ENCODE measurements at places on chromosomes 7 and 10.

- DNase-seq, result peak; percentile 55
Measured at GRCh38 chr7:157502701-157503111, 165.9 kb downstream of the DNAJB6 start.

DNA sequence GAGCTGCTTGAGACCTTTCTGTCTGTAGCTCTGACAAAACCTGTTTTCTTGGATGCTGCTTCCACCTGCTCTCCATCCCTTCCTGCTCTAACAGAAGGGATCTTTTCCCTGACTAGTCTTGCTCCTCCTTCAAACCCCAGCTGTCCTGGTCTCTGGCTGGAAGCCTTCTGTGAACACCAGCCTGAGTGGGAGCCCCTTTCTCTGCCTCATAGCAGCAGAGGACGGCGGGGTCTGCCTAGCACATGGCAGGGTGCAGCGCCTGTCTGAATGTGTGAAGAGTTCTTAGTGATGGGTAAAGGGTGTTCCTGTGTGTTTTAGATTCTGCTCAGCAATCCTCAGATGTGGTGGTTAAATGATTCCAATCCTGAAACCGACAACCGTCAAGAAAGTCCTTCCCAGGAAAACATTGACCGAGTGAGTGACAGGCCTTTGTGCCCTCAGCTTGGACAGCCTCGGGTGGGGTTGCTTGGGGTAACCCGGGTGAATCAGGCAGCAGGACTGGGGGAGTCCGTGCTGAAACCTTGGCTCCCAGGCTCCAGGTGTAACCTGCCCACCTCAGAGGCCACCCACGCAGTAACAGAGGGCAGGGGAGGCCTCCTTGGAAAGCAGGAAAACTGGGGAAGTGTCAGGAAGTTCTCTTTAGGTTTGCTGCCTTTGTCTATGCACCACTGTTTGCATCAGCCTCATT, 34.1 kb downstream of the NUB1 start:
- no peak for DNase-seq

- DNase-seq, result no peak
Measured at GRCh38 chr7:4631380-4632179, 50.5 kb upstream of the FOXK1 start.

GRCh38 chr7:28708033-28708951, 249.8 kb downstream of the TRIL start:
- DNase-seq, result no peak

- DNase-seq, result no peak
Measured at GRCh38 chr10:90193240-90193985, 492.0 kb downstream of the KIF20B start.

GRCh38 chr7:2800931-2801688, 43.0 kb downstream of the GNA12 start:
- DNase-seq, result no peak

DNA sequence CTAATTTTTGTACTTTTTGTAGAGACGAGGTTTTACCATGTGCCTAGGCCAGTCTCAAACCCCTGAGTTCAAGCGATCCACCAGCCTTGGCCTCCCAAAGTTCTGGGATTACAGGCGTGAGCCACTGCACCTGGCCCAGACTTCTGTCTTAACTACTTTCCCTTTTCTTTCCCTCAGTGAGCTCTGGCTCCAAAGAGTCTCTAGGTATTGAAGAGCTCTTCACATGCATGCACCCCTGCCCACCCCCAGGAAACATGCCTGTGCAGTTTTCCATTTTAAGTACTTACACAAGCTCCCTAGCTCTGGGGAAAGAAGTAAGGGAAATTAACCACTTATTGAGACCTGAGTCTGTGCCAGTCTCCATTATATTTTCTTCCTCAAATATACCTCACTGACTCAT, 2.0 kb downstream of the MYOZ1 start:
- DNase-seq, result no peak

DNA sequence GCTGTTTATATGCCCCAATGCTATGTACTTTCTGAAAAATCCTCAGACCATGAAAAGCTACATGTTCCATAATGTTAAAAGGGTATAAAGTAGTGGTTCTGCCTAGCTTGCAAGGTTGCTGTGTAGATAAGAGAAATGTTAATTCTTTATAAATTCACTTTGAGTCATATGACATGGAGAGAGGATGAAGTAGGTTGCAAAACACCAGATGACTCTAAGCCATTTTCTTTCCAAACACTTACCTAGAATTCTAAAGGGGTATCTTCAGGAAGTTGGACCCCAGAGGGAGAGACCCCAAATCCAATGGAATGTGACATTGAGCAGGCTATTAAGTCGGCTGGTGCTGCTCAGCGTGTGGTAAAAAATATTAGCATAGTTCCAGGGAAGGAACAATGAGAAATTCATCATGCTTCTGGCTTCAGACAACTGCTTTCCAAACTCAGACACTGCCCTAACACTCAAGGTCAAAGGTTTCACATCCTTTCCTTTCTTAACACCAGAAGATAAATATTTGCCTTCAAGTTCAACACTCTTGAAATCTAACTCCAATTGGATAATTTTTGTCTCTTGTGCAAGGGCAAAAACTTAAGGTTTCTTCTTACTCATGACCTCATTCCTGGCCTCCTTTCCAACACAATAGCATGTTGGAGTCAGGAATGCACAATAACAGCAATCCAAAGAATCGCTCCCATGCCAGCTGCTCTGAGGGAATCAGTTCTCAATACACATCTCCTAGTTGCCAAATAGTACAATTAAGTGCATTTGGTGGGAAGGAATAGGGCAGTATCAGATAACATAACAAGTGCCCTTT, 100.7 kb upstream of the AFAP1L2 start:
- no peak for DNase-seq

DNA sequence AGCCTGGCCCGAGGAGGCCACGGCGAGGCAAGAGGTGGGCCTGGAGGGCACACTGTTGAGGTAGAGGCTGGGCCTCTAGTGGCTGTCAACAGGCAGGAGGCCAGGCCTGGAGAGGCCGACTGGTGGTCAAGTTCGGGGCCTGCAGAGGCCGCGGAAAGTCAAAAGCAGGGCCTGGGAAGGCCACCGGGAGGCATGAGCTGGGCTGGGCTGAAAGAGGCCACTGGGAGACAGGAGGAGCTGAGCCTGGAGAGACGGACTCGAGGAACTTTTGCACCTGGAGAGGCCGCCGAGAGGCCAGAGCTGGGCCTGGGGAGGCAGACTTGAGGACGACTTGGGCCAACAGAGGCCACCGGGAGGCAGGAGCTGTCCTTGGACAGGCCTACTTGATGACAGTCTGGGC, 321.2 kb downstream of the ZNF479 start:
- DNase-seq, result no peak

DNA sequence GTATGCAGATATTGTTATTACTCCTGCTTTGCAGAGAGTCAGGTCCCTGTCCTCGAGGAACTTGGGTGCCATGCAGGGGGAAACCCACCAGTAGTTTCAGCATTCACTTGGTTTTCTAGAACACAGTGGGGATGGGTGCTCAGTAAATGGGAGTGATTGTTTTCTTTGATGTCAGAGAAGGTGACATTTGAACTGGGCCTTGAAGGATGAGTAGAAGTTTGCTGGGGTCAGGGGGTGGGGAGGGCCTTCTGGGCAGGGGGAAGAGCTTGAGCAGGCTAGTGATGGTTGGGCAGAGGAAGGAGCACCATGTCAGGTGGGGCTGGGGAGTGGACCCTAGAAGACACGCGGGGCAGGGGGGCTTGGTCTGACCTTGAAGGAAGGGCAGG, 5.9 kb downstream of the ADAMTS14 start:
- no peak for DNase-seq

GRCh38 chr10:21359202-21359601, 166.3 kb downstream of the SKIDA1 start:
- no peak for DNase-seq

- DNase-seq, result peak; percentile 18
Measured at GRCh38 chr7:41705109-41705901, 2.4 kb upstream of the INHBA start.

GRCh38 chr7:28723336-28723735, 234.8 kb downstream of the TRIL start:
- no peak for DNase-seq

DNA sequence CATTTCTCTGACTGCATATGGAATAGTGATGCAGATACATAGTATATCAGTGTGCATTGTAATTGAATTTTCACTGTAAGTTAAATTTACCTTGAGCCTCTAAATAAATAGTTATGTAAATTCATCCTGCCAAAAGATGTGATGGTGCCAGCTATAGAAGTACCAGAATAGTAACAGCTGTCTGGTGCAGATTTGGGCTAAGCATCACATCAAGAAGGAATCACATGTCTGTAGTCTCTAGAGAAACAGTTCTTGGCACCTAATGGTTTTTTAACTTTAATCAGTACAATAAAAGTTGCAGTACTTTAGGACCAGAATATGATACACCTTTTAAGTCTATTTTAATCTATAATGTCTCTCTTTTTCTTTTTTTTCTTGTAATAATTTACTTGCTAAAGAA, 17.4 kb downstream of the PLEKHA1 start:
- no peak for DNase-seq

GRCh38 chr10:112191791-112192190, 8.2 kb upstream of the GPAM start:
- no peak for DNase-seq

- DNase-seq, result no peak
Measured at GRCh38 chr7:133859231-133859630, 267.9 kb upstream of the LRGUK start.

DNA sequence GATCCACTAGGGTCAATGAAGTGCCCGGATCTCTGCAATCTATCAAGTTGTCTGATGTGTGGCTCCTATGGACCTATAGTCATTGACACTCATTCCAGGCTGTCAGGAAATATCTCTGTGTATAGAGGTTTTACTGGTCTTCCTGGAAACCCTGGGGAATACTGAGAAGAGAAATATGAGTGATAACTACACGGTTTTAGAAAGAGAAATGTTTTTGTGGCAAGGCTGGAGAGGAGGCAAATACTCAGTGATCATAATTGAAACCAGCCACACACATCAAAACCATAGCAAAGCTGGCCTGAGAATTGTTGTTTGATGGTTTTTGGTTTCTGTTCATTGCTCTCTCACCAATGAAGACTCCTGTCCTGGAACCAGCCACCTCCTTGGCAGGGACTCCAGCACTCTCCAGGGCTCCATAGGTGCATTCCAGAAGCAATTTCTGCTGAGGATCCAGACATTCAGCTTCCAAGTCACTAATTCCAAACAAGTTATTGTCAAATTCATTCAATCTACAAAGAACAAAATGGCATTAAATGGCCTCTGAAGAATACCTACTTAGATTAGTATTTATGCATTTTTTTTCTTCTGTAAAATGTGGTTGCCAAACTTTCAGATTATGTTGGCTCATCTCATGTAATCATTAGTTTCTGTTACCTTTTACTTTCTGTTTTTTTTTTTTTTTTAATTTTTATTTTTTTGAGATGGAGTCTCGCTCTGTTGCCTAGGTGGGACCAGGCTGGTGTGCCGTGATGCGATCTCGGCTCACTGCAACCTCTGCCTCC, 108.6 kb upstream of the ABI1 start:
- DNase-seq, result no peak

- no peak for DNase-seq
Measured at GRCh38 chr7:22156205-22156604, 200.7 kb downstream of the RAPGEF5 start.

GRCh38 chr10:123993534-123994416, 99.6 kb downstream of the CHST15 start:
- DNase-seq, result no peak

- no peak for DNase-seq
Measured at GRCh38 chr7:69743436-69743835, 145.2 kb downstream of the AUTS2 start.

DNA sequence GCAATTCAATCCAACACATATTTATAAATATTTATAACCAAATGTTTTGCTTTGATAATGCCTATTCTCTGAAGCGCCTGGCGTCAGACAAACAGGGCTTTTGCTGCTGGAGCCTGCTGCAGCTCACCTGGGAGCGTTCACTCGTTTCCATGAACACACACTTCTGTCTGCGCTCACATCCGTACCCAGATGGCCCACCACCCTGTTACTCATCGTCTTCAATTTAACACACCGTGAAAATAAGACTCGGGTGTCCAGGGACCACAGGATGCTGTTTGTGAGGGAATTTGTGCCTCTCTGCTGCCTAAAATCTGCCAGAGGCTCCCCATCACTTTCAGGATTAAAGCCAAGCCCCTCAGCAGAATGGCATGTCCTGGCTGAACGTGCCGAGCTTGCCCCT, 74.1 kb downstream of the SLIT1 start:
- DNase-seq, result no peak

DNA sequence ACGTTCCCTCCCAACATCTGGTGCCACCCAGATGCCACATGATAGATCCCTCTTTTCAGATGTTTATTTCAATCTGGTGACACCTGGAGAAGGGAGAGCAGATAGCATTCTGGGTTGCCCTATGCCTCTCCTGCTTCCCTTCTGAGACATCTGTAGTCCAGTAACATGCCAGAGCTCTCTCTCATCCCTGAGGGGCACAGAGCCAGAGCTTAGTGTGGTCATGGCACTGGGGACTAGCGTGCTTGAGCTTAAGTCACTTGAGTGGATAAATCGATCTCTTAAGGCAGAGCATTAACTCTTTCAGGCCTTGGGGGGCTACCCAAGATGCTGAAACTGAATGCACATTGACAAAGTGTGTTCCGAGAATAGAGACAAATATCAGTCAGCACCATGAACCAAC, 47.9 kb downstream of the WNT2 start:
- DNase-seq, result no peak

- no peak for DNase-seq
Measured at GRCh38 chr7:124460056-124460450, 305.5 kb downstream of the GPR37 start.

DNA sequence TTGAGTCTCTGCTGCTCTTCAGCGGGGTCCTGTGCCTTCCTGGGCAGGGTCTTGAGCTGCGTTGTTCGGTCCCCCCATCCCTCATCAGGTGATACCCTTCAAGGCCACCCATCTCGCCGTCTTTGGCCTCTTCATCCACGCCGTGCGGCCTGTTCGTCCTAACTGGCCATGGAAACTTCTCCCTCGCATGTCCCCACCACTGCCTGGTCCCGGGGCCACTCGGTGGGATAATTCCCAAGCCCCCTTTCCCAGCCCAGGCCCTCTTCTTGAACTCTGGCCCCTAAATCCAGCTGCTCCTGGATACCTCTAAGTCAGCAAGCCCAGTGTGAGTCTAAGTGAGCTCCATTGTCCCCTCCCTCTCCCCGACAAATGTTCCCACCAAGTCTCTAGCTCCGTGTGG, 74.5 kb downstream of the CAMK1D start:
- no peak for DNase-seq

DNA sequence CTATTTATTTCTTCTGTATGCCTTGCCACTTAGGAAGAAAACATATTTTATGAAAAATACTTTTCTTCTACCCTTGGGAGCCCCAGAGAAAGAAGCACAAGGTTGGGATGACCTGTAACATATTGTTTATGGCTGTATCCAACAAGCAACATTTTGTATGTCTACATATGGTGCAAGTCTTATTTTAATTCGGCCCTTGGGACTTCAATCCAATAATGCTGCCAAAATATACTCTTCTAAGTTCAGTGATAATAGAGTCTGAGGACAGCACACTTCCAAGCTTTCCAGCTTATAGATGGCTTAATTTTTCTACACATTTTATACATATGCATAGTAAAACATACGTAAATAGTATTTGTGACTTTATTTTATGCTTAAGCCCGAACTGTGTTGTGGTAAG, 318.5 kb upstream of the SEMA3A start:
- no peak for DNase-seq

- DNase-seq, result no peak
Measured at GRCh38 chr7:92763636-92764423, 72.5 kb downstream of the CDK6 start.

GRCh38 chr7:22550514-22551030, 50.6 kb upstream of the STEAP1B start:
- DNase-seq, result no peak
